ENCODE measurements at places on chromosomes 1 and 21.

- DNase-seq, result no peak
These were observed 4.0 kb upstream of the ZBTB18 start for GRCh38 chr1:244046907-244047611.

DNA sequence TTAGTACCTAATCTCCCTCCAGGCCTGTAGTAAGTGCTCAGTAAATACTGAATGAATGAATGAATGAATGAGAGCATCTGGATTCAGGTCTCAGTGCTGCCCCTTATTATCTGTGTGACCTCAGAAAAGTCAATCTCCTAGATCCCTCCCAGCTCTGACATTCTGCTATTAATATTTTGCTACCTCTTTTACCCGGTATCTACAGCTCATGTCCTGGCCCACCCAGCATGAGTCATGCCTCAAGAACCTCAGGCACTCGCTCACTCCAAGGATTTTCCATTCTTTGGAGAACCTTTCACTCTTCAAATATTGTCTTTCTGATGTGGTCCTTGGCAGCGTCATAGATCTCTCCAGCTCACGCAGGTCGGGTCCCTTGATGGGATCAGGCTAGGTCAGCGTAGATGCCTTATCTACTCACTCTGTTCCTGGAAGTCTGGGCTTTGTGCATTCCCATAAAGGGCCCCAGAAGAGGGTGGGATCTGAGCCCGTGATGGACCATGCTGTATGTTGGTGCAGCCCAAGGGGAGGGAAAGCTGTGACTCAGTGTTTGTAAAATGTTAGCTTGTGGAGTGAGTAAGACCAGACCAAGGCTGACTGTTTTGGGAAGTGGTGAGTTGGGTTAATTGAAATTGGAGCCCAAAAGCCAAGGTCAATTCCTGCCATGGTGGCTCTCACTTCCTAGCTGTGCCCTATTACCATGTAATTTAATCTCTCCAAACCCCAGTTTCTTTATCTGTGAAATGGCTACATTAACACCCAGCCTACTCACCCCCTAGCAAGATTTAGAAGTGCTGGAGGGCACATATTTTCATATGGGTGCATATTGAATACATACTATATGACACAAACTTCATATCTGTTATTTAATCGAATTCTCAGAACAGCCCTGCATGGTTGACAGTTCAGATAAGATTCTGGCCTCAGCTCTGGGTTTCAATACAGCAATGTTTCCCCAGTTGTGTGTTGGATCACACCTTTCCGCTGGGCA lies 214.1 kb upstream of the USP24 start:
- peak; percentile 97 for DNase-seq

GRCh38 chr1:237255071-237255470 lies 213.1 kb downstream of the RYR2 start:
- no peak for DNase-seq

- DNase-seq, result no peak
These were observed 37.7 kb downstream of the NKAIN1 start for GRCh38 chr1:31201931-31202360.

GRCh38 chr1:95578462-95578861 lies 344.5 kb downstream of the RWDD3 start:
- DNase-seq, result no peak

- no peak for DNase-seq
These were observed 70.4 kb downstream of the SPSB1 start for GRCh38 chr1:9363061-9363471.

DNA sequence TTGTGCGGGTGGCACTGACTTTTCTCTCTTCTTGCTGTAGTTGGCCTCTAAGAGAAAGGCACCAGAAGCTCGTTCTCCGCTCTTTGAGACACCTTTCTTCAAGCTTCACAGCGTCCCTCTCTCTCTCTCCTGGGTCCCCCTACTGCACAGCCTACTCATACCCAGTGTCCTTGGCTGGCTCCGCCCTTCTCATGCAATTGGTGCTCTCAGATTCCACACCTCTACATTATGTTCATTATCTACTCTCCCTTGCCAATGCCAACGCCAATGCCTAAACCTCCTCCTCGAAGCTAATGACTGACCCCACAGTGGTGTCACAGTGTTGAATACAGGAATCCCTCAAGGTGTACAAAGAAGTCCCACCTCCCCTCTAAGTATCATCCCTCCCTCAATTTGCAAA lies 4.8 kb upstream of the DNAJC28 start:
- no peak for DNase-seq

- no peak for DNase-seq
These were observed 80.9 kb downstream of the TLR5 start for GRCh38 chr1:223062177-223062576.

- DNase-seq, result no peak
These were observed 72.2 kb downstream of the ATF6 start for GRCh38 chr1:161838362-161838761.

- no peak for DNase-seq
These were observed 557.5 kb upstream of the PTBP2 start for GRCh38 chr1:96164053-96164452.

DNA sequence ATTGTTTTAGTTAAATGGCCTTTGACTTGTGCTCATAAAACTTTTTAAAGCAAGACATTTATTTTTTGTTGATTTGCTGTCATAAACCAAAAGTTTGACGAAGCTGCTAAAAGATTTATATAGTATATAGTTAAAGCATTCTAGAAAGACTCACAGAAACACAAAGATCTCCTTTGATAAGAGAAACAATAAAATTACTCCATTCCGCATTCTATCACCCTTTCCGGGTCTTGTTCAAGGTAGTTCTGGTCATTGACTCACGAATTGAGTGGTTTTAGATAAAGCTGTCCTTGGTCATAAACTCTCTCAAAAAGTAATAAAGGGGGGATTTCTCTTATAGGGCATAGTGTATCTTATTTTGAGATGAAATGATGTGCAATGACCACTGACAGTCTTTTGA lies 1010.5 kb upstream of the NCAM2 start:
- no peak for DNase-seq

GRCh38 chr1:159250638-159251216 lies 46.1 kb downstream of the ACKR1 start:
- DNase-seq, result no peak

GRCh38 chr1:224433701-224434672 lies 610 bp downstream of the WDR26 start:
- peak; percentile 42 for DNase-seq

GRCh38 chr1:199815947-199816346 lies 211.6 kb upstream of the NR5A2 start:
- DNase-seq, result no peak

Data from MG63 (cell line).